ENCODE measurements at places on chromosomes 6 and 20.
A peak's percentile ranks its signal among the peaks of the same experiment; 100 is the strongest.

DNA sequence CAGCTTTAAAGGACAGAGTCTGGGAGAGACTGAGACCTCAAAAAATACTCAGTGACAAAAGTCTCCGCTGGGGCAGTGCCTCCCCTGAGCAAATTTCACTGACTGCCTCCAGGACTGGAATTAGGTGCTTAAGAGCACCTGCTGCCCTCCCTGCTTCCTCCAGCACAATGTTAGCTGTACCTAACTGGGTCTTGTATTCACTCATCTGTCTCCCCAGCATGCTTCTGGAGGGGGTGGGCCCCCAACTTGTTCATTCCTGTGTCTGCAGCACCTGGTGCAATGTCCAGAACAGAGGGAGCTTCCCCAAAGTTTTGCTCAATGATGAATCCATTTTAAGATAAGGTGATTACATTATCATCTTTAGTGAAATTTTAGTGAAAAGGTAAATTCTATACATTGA is 650.7 kb downstream of the KIF16B start:
- DNase-seq, result no peak

- no peak for DNase-seq
Observed at GRCh38 chr6:17525637-17526036, 74.5 kb upstream of the FAM8A1 start.

GRCh38 chr6:3014675-3015066 is 15.0 kb downstream of the NQO2 start:
- DNase-seq, result no peak

DNA sequence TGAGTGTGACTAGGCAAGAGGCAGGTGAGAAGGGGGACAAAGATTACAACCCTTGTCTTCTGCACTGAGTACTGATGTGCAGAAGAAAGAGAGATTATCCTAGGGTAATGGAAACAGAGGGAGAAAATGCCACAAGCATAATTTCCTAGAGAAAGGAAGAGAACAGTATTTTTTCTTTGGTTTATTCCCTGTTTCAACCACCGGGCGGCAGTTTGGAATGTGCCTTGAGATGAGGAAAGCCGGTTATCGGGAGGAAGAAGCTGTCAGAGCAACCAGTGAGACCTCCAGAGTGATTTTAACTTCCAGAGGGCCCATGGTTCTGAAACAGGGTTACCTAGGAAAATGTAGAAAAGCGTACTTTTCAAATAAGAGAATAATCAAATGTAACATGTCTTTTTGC is 121.4 kb downstream of the REV3L start:
- no peak for DNase-seq

DNA sequence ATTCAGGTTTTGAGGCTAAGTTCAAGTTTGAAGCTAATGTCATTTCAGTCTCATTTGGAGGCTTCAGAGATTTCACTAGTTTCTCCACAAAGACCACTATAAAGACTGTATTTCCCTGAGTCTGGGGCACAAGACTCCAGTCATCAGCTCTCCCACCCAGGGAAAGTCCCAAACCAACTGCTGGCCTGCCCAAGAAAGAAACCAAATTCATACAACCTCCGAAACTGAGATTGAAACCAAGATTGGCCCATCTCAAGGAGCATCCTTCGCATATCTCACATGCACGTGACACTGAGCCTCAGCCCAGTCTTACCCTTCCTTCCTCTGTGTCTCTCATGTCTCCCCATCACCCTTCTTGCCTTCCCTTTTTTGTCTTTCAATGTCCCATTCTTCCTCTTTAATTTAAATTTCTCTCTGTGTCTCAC is 3.5 kb upstream of the LTA start:
- no peak for DNase-seq

GRCh38 chr6:788058-788457 is 95.1 kb upstream of the EXOC2 start:
- no peak for DNase-seq

DNA sequence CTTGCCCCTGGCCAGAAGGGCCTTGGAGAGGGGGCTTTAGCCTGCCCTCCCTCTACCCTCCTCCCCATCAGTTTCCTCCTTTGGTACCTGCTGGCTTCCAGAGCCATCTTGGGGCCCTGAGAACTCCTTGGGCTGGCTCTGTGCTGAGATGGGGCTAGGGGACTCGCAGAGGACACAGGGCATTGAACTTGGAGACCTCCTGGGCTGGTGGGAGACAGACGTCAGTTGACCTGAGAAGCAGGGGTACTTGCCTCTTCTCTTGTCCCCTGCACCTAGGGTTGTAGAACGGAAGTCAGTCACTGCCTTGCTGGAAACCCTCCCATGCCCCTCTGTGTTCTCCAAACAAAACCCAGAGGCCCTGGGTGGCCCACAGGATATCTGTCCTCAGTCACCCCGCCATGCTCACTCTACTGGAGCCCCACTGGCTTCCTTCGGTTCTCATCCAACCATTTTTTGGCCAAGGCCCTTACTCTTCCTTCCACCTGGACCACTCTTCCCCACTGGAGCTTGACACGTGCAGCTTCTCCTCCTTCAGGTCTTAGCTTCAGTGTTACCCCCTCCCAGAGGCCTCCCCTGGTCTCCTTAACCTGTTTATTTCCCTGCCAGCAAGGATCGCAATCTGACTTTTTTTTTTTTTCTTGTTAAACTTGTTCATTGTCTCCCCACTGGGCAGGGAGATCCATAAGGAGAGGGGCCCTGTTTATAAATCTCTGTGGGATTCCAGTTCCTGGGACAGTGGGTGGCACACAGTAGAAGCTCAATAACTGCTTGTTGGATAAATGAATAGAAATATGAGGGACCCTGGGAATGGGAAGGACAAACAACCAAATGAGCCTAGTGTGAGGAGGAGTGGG is 971 bp downstream of the RBCK1 start:
- DNase-seq, result no peak

DNA sequence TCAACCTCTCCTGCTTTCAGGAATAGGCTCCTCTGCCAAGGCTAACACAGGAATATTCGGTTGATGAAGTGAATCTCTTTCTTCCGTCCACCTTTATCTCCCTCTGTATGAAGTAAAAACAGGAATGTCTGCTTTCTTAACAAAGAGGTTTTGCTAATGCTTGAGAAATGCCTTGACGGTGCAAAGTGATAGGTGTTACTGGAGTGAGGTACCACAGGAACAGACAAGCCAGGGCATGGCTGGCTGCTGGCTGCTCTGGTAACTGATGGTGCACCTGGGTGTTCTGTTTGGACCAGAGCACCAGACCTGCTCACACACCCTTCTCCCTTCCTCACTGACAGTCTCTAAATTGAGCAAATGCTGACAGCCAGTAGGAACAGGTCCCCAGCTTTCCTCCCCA is 174.0 kb upstream of the FBXL4 start:
- DNase-seq, result no peak

- DNase-seq, result no peak
Observed at GRCh38 chr20:62902926-62903615, 23.2 kb downstream of the DIDO1 start.

GRCh38 chr20:41089555-41089954 is 47.8 kb upstream of the PLCG1 start:
- no peak for DNase-seq

- no peak for DNase-seq
Observed at GRCh38 chr6:92779746-92780145, 639.6 kb downstream of the EPHA7 start.

DNA sequence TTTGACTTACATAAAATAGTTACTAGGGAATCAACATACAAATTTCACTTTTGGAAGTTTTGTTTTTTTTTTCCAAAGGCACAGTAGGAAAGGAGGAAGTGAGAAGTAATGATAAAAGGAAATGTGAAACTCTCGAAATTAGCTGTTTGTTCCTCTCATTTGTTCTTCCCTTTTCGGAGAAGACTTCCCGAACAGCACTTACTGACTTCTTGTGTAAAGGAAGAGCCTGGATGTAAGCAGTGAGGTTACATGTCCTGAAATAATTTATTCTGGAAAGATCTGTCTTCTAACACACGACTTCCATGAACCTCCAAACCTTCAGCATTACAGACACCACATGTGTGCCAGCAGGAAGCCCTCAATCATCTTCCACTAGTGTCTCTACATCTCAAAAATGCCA is 59.1 kb downstream of the KIF16B start:
- DNase-seq, result no peak

DNA sequence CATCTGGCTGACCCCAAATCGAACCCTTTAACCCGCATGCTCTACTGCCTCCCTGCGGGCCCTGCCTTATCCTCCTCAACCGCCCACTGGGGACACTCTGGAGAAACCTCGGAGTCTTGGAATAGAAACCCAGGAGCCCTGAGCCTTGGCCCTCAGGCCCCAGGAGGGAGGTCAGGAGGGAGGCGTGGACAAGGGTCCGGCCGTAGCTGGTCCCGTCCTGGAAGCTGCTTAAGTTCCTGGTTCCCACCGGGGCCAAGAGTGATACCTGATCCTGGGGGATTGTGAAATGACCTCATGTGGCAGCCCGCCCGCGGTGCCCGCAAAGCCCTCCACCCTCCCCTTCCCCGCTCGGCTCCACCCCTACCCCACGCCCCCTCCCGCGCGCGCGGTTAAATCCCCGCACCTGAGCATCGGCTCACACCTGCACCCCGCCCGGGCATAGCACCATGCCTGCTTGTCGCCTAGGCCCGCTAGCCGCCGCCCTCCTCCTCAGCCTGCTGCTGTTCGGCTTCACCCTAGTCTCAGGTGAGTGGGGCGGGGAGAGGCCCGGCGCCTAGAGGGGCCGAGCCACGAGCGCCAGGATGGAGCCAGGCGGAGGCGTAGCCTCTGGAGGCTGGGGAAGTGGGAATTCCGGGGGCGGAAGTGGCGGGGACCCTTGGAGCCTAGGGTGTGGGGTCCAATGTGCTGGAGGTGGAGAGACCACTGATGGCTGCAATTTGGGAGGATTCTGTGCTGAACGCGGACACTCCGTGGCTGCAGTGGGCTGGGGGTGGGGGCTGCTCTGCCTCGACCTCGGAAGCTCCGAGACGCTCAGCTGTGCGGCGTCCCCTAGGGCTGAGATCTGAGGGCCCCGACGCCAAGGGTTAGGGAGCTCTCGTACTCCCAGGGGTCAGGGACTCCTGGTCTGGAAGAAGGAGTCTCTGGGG is at the start of gene WFDC2:
Gene WFDC2 (plus strand): TSS at position 418 of the 926 bp plus-strand sequence. CDS start 29 bp downstream, at position 447.
- no peak for DNase-seq

DNA sequence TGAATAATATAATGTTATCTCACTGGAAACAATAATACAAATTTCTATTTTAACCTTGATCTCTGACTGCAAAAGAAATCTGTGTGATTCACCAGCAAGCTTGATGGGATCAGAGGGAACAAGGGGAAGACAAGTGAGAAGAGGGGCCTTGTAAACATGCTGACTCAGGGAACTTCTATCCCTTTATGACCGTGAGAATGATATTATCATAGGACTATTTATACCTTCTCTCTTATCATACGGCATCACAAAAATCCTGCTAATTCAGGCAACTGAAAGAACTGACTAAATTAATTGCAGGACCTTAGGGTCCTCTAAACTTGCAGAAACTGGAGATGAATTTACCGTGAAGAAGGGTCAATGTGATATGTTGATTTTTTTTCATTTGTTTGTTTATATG is 173.3 kb downstream of the PTPRK start:
- no peak for DNase-seq

- no peak for DNase-seq
Observed at GRCh38 chr6:53598265-53598907, 53.5 kb upstream of the GCLC start.

DNA sequence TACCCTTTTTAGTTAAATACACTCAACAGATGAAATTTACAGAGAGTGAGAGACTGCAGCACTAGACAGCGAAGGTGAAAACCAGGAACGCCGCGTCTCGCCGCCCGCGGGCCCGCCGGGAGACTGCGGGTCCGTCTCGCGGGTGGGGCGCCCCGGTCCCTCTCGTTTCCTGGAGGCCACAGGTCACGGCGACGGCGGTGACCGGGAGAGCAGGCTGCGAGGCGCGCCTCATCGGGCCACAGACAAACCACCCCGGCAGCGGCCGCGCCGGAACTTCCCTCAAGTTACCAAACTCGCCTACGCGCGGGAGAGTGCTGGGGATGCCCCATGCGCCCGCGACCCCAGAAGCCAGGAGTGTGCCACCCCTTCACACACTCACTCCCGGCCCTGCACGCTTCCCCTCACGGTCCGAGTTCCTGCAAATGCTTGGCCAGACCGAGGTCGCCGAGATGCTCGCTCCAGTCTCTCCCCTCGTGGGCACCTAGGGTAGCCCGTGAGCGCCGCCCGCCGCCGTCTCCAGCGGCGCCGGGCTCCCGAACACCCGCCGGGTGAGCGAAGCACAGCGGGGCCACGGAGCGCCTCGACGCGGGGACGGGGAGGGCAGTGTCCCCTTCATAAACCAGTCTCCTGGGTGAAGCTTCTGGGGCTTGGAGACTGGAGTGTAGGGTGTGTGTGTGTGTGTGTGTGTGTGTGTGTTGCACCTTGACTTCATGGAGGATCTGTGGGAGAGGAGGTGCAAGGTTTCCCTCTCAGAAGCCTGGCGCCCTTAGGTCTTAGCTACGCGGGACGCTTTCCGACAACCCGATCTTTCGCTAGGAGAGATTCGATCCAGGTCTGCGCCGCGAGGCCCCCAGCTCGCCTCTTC is 1.4 kb downstream of the BACH2 start:
- DNase-seq, result peak; percentile 41
